Fibroblast of skin of back (primary cell): ENCODE measurements at places on chromosomes 5 and 9.
A peak's percentile ranks its signal among the peaks of the same experiment; 100 is the strongest.

GRCh38 chr5:146447734-146448380 is 724 bp downstream of the TCERG1 start:
- DNase-seq = peak; percentile 40

- no peak for DNase-seq
These were observed 117.2 kb downstream of the NRG2 start for GRCh38 chr5:139925650-139926640.

DNA sequence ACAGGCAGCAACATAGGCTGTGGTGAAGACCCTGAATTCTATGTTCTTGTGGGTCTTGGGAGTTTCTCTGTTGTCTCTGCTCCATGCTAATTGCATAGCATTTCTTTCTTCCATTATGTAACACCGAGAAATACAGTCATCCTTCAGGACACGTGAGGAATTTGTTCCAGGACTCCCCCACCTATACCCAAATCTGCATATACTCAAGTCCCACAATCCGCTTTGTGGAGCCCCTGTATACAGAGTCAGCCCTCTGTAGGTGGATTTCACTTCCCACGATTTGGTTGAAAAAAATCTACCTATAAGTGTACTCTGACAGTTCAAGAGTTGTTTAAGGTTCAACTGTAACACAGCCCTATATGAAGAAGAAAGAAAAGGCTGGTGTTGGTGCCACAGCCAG is 22.1 kb downstream of the ANKRD33B start:
- no peak for DNase-seq

GRCh38 chr9:78510035-78510434 is 213.1 kb downstream of the PSAT1 start:
- DNase-seq = no peak

- no peak for DNase-seq
These were observed 102.7 kb upstream of the MIER3 start for GRCh38 chr5:57054671-57055070.

DNA sequence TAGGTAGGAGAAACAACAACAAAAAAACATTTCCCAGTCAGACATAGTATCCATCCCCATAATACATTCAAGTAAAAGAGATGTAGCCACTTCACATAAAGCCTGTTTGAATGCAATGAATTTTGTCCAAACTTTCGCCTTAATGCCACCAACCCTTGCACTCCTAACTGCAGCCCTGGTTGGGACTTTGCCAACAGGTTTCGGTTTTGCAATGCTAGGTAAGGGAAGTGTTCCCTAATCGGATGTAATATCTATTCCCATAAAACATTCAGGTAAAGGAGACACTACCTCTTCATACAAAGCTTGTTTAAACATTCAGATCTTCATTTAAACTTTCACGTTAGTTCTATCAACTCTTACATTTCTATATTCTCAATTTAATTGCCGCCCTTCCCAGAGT is 336.1 kb downstream of the DRD1 start:
- DNase-seq = no peak

DNA sequence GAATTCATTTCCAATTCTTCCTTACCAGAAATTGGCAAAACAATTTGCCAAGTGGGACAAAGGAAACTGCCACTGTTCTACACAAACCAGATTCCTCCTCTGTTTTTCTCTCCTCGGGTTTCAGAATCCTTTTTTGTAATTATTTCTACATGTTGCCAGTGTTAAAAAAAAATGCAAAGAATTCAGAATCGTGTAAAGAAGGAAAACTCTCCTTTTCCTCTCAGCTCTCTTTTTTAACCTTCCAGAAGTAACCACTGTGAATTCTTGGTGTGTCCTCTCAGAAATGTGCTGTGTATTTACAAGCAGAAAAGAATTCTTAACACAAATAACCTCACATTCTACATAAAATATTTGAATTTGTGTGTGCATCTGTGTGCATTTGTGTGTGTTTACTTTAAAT is 224.6 kb downstream of the DRD1 start:
- peak; percentile 52 for DNase-seq

DNA sequence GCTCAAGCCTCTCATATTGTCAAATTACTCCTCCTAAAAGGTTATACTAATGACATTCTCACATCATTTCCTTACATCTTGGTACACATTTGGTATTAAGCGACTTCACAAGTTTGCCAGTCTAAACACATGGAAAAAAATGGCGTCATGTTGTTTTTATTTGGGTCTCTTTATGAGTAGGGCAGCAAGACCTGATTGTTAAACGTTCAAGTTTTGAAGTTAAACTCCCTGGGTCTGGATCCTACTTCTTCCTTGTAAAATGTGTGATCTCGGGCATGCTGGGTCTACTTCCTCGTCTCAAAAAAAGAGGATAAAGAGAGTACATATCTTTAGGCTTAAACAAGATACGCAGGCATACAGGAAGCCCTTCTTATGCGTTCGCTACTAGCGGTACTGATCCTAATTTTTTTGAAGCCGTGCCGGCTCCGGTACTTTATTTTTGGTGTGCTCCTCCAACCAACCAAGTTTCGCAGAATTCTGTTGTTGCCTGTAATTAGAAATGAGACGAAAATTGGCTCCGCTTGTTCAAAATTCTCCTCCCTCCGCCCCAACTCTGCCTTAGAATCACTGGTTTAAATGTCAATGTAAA is 596 bp upstream of the CDC37L1 start:
- DNase-seq = no peak

GRCh38 chr5:121870489-121870888 is 18.8 kb downstream of the FTMT start:
- DNase-seq = peak; percentile 9

DNA sequence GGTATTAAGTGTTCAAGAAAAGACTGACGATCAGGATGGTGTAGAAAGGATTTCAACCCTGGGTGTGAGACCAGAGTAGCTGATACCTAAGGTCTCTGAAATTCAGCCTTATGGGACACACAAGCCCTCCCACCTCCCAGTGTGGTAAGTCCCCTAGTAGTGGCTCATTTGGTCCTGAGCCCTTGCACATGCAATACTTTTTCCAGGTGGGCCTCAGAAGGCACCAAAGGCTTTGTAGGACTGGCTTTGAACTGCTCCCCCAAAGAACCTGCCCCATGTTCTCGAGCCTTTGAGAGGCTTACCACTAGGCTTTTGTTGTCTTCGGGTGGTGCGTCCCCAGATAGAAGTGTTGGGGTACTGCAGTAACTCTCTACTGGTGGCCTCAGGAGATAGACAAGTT is 803 bp downstream of the GARIN3 start:
- DNase-seq = no peak

DNA sequence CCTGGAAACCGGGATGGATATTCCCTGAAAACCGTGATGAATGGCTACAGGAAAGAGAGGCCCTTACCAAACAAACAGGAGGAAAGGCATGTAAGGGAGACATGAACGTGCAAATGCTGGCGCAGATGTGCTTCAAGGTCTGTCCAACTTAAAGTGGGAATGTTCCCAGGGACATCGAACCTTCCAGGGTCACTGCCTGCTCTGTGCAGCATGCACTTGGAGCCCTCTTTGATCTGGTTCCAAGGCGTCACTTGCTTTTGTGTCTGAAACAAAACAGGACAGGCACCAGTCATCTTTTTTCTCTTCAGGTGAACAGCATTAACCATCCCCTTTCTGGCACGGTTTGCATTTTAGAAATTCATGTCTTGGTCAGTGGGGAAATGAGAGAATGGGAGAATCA is 479.4 kb downstream of the RASEF start:
- no peak for DNase-seq

- DNase-seq = no peak
These were observed 51.9 kb upstream of the ANKRD33B start for GRCh38 chr5:10511741-10512640.

- DNase-seq = no peak
These were observed 148.2 kb upstream of the CHD1 start for GRCh38 chr5:99076723-99077640.

- no peak for DNase-seq
These were observed 503.2 kb downstream of the GADD45G start for GRCh38 chr9:90107726-90108655.

GRCh38 chr5:111743512-111743911 is 13.5 kb downstream of the NREP start:
- DNase-seq = no peak

DNA sequence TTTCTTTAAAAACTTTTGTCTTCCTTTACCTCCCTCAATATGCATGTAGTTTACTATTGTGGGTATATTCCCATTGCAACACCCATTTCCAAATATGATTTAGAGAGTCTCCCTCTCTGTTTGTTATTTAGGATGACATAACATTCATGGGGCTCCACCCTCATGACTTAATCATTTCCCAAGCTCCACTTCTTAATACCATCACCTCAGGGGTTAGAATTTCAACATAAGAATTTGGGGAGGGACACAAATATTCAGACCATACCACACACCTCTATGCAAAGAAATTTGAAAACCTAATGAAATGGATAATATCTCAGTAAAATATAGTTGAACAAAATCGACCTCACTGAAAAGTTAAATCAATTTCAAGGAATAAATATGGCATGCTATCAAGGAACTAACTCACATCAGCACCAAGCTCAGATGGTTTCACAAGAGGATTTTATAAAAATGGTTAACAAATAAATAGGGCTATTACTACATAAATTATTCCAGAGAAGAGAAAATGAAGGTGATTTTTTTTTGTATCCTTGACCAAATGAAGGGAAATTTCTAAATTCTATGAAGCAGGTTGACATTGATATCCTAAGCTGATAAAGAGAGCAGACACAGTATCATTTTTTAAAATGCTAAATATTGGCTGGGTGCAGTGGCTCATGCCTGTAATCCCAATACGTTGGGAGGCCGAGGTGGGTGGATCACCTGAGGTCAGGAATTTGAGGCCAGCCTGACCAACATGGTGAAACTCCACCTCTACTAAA is 20.2 kb upstream of the UBTD2 start:
- DNase-seq = no peak

GRCh38 chr9:101536938-101537337 is 3.3 kb downstream of the RNF20 start:
- peak; percentile 30 for DNase-seq

DNA sequence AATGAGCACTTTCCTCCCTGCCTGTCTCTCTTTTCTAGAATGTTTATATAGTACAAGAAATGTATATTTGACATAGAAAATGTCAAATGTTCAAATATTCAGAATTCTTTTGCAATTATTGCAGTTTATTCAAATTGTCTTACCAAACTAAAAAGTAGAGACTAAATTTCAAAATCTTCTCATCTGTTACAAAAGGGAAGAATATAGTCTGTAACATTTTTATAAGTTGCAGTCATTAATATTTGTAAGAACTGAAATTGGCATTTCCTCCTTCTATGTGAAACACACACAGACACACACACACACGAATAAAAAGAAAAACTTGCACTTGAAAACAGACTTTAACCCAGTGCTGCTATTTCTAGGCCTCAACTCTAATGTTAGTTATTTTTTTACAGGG is 56.4 kb downstream of the NR3C1 start:
- DNase-seq = no peak

- no peak for DNase-seq
These were observed 2.3 kb downstream of the FBXO38 start for GRCh38 chr5:148386041-148386440.

- no peak for DNase-seq
These were observed 74.2 kb upstream of the GRAMD2B start for GRCh38 chr5:126348855-126349635.

GRCh38 chr9:113628621-113629020 is 165.1 kb downstream of the RGS3 start:
- no peak for DNase-seq

GRCh38 chr9:78622126-78622525 is 325.2 kb downstream of the PSAT1 start:
- DNase-seq = no peak

DNA sequence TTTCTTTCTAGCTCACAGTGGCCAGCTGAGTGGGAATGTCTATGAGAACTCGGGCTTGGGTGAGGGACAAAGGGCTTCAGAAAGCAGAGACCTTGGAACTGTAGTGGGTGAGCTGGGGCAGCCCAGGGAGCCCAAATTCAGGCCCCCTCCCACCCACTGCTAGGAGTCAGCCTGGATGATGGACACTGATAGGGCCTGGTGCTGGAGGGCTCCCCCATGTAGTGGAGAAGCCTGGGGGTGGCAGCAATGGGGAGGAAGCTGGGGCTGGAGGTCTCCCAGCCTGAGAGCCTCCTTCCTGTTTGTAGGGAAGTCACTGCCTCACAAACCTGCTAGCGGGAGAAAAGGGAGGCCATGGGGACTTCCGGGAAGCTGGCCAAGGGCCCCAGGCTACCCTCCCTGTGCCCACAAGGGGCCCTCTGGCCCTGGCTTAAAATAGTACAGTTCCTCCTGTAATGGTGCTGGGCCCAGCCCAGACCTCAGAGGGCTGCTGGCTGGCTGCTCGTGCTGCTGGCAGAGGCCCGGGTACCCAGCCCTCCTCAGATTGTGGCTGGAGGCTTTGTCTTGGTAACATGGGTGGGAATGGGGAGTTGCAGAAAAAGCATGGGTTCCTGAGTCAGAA is 6.3 kb upstream of the NR5A1 start:
- no peak for DNase-seq

DNA sequence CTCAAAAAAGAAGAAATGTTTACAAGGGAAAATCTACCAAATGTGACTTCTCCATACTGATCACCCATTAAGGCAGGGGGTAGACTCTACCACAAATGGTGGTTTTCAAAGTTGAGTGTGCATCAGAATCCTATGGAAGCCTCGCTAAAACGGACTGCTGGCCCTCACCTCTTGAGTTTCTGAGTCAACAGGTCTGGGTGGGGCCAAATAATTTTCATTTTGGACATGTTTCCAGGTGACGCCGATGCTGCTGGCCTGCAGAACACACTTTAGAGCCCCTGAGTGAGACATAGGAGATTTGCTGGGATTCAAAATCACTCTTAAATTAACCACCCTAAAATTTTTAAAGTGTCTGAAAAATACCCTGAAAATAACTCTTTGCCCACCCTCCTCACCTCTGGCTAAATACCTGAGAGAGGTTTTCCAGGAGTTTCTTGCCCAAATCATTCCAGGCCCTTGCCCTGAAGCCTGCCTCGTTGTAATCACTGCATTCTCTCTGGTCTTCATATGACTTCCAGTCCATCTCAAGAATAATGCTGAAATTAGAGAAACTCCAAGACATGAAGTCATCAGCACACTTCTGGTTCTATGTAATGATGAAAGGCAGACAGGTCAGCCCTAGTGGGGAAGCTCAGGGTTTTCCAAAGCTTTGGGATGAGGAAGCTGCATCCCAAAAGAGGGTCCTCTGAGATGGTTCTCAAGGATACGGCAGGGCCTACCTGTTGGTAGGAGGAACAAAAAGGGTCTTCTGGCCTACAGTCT is 18.2 kb downstream of the C9orf152 start:
- DNase-seq = no peak

DNA sequence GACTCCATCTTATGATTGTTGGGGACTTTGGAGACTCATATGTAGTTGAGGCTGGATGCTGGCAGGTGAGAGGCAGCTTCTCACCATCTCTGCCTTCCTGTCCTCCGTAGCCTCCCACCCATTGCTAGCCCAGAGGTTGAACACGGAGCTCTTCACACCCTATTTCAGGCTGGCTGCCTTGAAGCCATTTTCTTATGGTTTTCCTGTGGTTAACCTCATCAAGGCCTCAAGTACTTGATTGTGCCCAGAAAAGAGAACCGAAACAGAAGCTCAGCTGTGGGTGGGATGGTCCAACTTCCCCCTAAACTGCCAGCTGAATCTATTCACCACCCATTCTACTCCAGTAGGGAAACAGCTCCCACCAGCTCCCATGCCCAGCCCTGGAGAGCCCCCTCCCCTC is 102.9 kb downstream of the LIFR start:
- DNase-seq = no peak
